NCI-H146 (cell line): ENCODE measurements at places on chromosomes 3 and 15.

GRCh38 chr15:72857331-72858063 is 73.9 kb upstream of the ADPGK start:
- no peak for DNase-seq

GRCh38 chr15:95812491-95812890 is 518.0 kb upstream of the NR2F2 start:
- no peak for DNase-seq

- DNase-seq: no peak
Measured at GRCh38 chr3:165919284-165919683, 82.1 kb upstream of the BCHE start.

GRCh38 chr15:58182460-58183163 is 44.4 kb downstream of the AQP9 start:
- peak; percentile 1 for DNase-seq

- DNase-seq: peak; percentile 93
Measured at GRCh38 chr3:128584412-128585020, 66.1 kb downstream of the RPN1 start.
